Thoracic aorta endothelial cell (primary cell): ENCODE measurements at places on chromosomes 12 and 14. TPM values are rescaled to one million over a fixed set of nuclear protein-coding genes. Genes with fewer than 3 reads are reported as not detected.

Gene PSMB5
- total RNA-seq = 225 TPM in 2 replicates

Gene RNASE1
- 38.3 and 105 TPM in 2 replicates for total RNA-seq

Gene PTPRB
- total RNA-seq = 145 and 173 TPM in 2 replicates

Gene TMEM117
- 3.6 and 3.7 TPM in 2 replicates for total RNA-seq

Gene TGM1
- 1.1 and 1.2 TPM in 2 replicates for total RNA-seq

Gene WNT1
- total RNA-seq = not detected in 2 replicates

Gene NRL
- 0.40 and 0.57 TPM in 2 replicates for total RNA-seq

Gene CISTR
- not detected in 2 replicates for total RNA-seq

Gene JKAMP
- total RNA-seq = 88.8 and 94.3 TPM in 2 replicates

Gene IAPP
- not detected in 2 replicates for total RNA-seq

Gene MGST1
- total RNA-seq = 41.6 and 137 TPM in 2 replicates

Gene LPAR5
- total RNA-seq = 0.13 TPM in 1 of 2 replicates, not detected in the other

Gene SERPINA10
- not detected in 2 replicates for total RNA-seq

Gene PMCH
- total RNA-seq = 0.36 and 1.9 TPM in 2 replicates

Gene NXPH4
- total RNA-seq = 0.13 and 0.14 TPM in 2 replicates

Gene B4GALNT3
- total RNA-seq = 0.14 TPM in 1 of 2 replicates, not detected in the other

Gene HCAR2
- total RNA-seq = not detected in 2 replicates

Gene CELA1
- total RNA-seq = not detected in 2 replicates

Gene KRT82
- total RNA-seq = not detected in 2 replicates

Gene PGF
- total RNA-seq = 296 and 384 TPM in 2 replicates

Gene HOXC10
- total RNA-seq = not detected in 2 replicates

Gene CRIP1
- 0.53 and 0.79 TPM in 2 replicates for total RNA-seq
